ENCODE measurements at places on chromosomes 7 and 10.

DNA sequence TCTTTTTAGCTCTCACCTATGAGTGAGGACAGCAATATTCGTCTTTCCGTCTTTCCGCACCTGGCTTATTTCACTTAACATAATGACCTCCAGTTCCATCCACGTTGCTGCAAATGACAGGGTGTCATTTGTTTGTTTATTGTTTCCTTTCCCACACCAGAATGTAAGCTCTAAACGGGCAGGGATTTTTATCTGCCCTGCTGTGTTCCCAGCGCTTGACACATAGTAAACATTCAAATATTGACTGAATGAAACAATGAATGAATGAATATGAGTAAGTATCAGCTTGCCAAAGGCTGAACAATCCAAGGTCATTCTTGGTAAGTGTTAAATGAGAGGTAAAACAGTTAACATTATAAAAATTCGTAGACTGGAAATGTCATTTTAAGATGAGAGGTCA lies 12.8 kb downstream of the SH3PXD2A start:
- no peak for DNase-seq

DNA sequence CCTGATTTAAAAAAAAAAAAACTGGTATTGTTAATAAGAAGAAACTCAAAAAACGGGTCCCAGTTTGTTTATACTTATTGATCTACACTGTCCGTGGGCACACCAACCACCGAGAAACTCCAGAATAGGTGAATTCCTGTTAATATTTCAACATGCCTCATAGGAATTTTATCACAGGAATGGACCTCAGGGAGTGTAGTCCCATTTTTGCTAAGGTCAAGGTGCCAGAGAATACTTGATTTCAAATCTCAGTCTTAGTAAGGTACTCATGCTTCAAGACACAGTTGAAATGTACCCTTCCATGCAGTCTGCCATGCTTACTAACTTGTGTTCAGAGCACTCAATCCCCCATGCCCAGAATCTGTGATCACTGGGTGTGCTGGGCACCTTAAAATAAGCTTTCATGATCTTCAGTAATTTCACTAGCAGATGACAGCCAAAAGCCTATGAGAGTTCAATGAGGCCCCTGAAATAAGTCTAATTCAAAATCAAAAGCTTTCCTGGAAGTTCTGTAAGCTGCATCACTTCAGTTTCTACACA lies 385.7 kb downstream of the TNS3 start:
- DNase-seq, result no peak

- no peak for DNase-seq
Measured at GRCh38 chr7:85612514-85612913, 425.7 kb upstream of the SEMA3D start.

DNA sequence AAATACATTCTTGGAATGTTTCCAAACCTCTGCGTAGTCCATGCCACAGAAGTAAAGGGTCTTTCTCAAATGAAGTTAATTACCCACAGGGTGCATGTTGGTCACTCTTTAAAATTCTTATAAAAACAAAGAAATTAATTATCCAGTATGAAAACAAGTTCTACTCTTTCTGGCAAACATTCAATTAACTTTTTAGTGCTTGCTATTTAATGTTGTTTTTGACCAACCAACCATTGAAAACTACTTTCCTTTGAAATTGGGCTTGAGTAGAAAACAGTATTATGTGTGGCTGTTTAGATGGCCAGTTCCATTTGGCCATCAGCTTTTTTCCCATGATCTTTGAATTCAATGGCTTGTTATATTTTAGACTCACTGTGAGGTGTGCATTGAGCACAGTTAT lies 83.0 kb downstream of the TAF3 start:
- no peak for DNase-seq

- no peak for DNase-seq
Measured at GRCh38 chr7:137590071-137590755, 246.7 kb upstream of the PTN start.
